NCI-H345 (cell line): ENCODE measurements at places on chromosomes 1 and 21.

GRCh38 chr1:219149953-219150352, 23.7 kb upstream of the LYPLAL1 start:
- DNase-seq, result no peak

GRCh38 chr1:96980448-96980847, 258.9 kb downstream of the PTBP2 start:
- DNase-seq, result no peak

DNA sequence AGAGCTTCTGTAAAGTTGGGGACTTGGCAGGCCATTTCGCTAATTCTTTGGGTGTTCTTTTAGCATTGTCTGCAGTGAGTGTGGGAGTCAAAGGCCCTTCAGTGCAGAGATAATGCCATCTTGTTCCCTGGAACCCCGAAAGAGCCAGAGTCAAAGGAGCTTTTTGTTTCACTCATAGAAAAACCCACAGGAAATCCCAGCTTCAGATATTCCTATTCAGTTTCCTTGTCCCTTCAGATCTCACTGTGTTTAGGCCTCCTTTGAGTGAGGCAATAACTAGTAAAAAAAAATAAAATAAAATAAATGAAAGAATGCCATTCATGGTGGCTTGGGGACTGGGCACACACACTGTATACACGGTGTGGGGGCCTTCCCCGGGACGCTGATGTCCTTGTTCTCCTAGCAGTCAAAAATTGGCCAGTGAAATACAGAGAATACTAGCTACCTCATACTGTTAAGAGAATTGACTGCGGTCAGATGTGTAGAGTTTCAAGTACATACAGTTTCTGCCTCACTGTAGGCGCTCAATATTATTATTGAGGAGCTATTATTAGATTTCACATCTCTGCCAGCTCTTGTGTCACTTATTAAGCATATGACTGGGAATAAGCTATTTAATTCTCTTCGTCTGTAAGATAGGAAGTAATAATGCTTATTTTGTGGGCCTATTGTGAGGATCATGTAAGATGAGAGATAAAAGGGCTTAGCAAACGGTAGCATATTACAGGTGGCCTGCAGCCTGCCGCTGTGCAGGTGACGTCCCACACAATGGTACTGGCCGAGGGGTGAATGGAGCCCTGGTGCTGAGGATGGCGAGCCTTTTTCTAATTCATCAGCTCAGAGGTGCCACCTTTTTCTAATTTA, 16.7 kb downstream of the DISC1 start:
- peak; percentile 45 for DNase-seq

DNA sequence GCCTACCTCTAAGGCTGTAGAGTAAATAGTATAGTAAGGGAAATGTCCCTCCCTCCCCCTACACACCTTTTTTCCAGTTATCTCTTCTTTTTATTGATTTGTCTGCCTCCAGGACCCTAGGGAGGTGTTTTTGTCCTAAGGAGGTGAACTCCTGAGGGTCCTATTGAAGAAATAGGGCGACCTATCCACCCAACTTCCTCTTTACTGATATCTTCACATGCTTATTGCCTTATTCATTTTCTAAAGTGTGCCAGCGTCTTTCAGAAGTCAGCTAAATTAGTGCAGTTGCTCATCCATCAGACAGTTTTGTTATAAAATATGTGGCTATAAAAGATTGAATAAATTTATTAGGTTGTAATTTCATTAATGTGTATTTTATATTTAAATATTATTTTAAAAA, 5.9 kb downstream of the BACH1 start:
- no peak for DNase-seq

DNA sequence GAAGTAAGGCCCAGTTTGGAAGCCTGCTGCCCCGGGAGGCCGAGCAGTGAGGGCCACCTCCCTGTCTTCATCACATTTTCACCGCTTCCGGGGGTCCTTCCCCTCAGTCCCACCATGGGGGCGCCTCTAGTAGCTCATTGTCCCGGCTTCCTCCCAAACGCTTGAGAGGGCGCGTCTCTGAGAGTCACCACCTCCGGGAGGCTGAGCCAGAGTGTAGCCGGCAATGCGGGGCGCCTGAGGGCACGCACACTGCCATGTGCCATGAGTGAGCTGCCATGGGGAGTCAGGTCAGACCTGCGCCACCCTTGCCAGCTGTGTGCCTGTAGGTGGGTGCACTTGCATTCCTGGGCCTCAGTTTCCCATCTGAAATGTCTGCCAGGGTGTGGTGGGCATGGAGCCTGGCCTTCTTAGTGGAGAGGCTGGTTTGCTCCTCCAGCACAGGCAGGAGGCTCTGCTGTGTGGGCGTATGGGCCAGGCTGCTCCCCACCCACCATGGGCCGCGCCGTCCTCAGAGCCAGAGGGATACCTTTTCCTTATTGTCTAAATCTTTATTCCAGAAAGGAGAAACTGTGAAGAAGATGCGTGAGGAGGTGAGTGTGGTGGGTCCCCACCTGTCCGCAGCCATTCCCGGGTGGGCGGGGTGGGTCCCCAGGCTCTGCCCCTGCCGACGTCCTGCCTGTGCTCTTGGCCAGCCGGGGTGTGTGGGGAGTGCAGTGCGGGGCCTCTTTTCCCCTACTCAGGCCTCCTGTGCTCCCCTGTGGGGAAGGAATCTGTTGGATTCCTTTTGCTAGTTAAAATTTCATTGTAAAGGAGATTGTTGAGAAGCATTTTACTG, 81.3 kb upstream of the COL6A1 start:
- no peak for DNase-seq

DNA sequence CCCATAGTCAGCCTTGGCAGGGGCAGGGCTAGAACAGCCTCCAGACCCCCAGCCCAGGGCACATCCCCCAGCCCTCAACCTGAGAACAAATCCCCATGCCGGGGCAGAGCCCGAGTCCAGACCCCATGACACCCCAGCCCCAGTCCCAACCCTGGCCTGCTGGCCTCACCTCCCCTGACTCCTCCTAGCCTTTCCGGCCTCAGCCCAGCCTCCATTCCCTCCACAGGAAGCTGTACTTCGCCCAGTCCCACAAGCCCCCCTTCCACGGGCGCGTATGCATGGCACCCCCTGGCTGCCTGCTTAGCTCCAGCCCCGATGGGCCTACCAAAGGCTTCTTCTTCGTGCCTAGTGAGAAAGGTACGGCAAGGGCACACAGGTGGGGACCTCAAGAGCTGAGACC, 50.4 kb downstream of the DISP3 start:
- DNase-seq, result no peak

DNA sequence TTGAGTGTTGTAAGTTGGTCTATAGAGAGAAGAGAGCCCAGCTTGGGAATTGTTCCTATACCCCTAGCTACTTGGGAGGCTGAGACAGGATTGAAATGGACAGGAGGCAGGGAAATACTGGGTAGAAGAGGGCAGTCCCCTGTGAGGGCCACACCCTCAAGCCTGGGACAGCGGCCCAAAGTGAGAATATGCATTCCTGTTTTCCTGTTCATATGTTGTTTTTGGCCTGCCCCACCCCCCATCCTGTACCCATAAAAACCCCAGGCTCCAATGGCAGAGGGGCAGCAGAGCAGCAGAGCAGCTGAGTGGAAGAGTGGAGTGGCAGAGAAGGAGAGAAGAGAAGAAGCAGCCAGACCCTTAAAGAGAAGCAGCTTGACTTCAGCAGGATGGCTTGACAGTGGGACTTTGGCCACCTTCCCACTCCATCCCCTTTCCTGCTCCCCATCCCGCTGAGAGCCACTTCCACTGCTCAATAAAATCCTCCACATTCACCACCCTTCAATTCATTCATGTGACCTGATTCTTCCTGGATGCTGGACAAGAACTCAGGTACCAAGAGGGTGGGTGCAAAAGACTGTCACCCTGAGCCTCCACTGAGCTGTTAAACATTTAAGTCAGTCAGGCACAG, 70.6 kb upstream of the PUM1 start:
- no peak for DNase-seq

DNA sequence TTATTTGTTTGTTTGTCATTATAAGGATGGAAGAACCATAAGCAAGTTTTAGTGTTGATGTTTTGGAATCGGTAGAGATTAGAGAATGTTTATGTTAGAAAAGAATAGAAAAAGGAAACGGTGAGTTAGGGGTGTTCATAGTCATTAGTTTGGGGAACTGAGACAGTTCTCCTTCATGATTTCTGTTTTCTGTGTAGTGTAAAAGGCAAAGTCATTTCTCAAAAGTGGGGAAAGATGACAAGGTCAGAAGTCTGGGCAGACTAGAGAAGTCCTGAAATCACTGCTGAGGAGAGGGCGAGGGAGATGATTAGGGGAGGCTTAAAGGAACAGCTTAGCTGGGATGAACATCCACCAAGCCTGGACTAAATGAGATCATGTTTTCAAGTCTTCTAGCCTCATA, 498.9 kb downstream of the TTLL7 start:
- DNase-seq, result no peak

DNA sequence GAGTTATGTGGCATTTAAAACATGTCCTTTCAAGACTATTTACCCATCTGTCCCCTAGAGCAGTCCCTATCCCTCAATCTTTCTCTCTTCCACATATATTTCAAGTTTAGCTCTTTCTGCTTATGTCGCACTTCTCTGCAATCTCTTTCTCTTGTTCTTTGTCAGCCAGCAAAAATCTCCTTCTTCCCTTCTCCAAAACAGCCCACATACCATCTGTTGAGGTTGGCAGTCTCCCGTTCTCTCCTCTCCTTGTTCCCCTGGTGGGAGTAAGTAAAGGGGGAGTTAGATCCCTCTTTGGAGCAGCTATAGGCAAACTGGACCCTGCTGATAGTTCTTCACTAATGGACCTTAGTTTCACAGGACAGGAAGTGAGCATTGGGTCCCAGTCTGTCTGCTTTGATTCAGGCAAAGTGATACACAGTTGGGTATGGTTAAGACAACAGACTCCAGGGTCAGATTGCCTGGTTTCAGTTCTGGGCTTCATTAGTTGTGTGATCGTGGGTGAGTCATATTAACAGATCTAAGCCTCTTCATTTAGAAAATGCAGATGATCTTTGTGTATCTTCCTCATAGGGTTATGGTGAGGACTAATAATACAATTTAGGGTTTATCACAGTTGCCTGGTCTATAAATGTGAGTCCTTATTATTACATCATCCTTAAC, 19.7 kb downstream of the BRINP2 start:
- no peak for DNase-seq

DNA sequence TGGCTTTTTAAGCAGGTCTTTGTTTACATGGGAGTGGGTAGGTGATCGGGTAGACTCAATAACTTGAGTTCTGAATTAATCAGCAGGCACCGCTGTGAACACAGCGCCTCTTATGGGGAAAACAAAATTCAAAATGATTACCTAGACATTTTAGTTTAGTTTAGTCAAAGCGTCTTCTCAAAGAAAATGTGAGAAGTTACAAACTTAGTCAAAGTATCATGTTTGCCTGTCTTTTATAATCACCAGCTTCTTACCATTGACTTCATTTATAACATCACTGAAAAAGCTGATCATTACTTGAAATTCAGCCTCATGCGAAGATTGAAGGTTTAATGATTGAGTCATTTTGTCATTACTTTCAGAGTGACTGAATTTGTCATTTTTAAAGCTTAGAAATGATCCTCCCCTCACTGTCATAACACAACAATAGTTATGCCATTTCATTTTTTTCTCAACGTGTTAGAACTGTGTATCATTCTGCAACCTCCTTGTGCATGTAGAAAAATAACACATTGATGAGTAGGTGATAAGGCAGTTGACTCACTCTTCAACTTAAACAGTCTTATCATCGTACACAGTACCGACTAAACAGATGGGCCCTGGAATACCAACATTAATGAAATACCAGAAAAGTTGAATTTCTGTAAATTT, 188.5 kb downstream of the NFIA start:
- no peak for DNase-seq

GRCh38 chr1:95562230-95562629, 328.2 kb downstream of the RWDD3 start:
- no peak for DNase-seq

- DNase-seq, result no peak
Observed at GRCh38 chr1:26378088-26378878, 5.7 kb upstream of the ZNF683 start.

DNA sequence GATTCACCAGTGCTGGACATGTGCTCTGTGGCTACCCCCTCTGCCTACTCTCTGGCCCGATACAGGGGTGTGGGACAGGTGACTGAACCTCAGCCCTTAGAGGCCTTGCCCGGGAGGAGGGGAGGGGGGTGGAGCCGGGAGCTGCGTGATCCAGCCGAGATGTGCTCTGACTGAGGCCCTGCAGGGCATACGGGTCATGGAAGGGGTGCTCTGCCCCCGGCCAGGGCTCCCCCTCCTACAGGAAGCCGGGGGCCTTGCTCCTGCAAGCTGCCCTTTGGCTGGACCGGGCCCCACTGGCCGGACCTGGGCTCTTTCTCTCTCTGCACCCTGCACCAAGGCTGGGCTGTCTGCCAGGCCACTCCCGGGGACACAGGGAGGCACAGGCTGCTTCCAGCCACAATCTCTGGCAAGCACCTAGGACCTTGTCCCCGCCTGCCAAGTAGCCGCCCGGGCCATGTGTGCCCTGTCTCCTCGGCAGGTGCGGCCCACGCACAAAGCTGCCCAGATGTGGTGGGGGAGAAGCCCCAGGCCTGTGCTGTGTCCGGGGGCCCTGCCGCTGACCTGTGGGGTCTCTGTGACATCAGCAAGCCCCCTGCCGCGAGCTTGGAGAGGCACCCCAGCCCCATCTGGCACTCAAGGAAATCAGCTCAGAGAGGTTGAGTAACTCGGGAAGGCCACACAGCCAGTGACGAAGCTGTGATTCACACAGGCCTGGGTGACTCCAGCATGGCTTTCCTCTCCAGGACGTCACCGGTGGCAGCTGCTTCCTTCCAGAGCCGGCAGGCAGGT, 1.5 kb downstream of the SCNN1D start:
- DNase-seq, result no peak

- no peak for DNase-seq
Observed at GRCh38 chr1:26483980-26484379, 11.7 kb downstream of the HMGN2 start.

GRCh38 chr1:36735939-36736730, 253.4 kb upstream of the CSF3R start:
- DNase-seq, result no peak

DNA sequence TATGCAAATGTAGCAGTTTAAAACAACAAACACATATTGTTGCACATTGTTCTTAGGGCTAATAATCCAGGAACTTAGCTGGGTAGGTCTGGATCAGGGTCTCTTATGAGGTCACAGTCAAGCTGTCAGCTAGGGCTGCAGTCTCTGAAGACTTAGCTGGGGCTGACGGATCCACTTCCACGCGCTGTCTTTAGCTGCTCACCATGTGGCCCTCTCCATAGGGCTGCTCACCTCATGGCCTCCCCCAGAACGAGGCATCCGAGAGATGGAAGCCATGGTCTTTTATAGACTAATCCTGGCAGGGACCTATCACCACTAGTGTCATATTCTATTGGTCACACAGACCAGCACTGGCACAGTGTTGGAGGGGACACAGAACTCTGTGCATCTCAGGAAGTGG, 8.7 kb upstream of the OXCT2 start:
- DNase-seq, result no peak

GRCh38 chr21:42565206-42565810, 51.7 kb downstream of the SLC37A1 start:
- no peak for DNase-seq
